Temporal lobe (tissue), 4 donors: ENCODE measurements at places on chromosomes 1 and 21. TPM values are rescaled to one million over a fixed set of nuclear protein-coding genes. Genes with fewer than 3 reads are reported as not detected.

The LDLRAD1 gene
- not detected for total RNA-seq

The ACKR1 gene
- total RNA-seq = 2.5 TPM

The CACNA1S gene
- under 0.01 TPM for total RNA-seq

The C1orf87 gene
- under 0.01 TPM for total RNA-seq

The KRTAP11-1 gene
- total RNA-seq = not detected

The CD48 gene
- total RNA-seq = not detected

The CXADR gene
- total RNA-seq = 255 TPM

The NEK7 gene
- total RNA-seq = 12.8 TPM

The PGLYRP4 gene
- not detected for total RNA-seq

The GJA5 gene
- total RNA-seq = 0.98 TPM

The CELA3B gene
- not detected for total RNA-seq

The KCNK2 gene
- 59.0 TPM for total RNA-seq

The PAPPA2 gene
- 5.2 TPM for total RNA-seq

The NAV1 gene
- total RNA-seq = 78.4 TPM

The TNNT2 gene
- total RNA-seq = 0.25 TPM

The HPCA gene
- total RNA-seq = 42.0 TPM

The HSD11B1 gene
- total RNA-seq = 0.25 TPM

The SPRR2F gene
- total RNA-seq = not detected

The LAD1 gene
- not detected for total RNA-seq

The RRP15 gene
- 15.0 TPM for total RNA-seq

The DIO1 gene
- total RNA-seq = not detected

The ZNF683 gene
- total RNA-seq = not detected

The CA6 gene
- not detected for total RNA-seq

The S100A1 gene
- total RNA-seq = 2.2 TPM

The RASSF5 gene
- 0.98 TPM for total RNA-seq

The SPRR4 gene
- not detected for total RNA-seq

The SLC30A2 gene
- not detected for total RNA-seq

The LRRC7 gene
- 215 TPM for total RNA-seq

The C2CD4D gene
- not detected for total RNA-seq

The LGR6 gene
- total RNA-seq = 0.49 TPM

The HSD3B1 gene
- total RNA-seq = not detected

The LAMB3 gene
- 0.74 TPM for total RNA-seq

The SLC22A15 gene
- 8.9 TPM for total RNA-seq

The SRSF11 gene
- 124 TPM for total RNA-seq

The AADACL4 gene
- not detected for total RNA-seq

The A3GALT2 gene
- not detected for total RNA-seq

The RSPO1 gene
- total RNA-seq = not detected

The CELA2B gene
- not detected for total RNA-seq

The PERM1 gene
- total RNA-seq = 0.25 TPM

The PALMD gene
- 41.8 TPM for total RNA-seq

The CNN3 gene
- total RNA-seq = 123 TPM

The SAMD13 gene
- 1.7 TPM for total RNA-seq

The SMCP gene
- total RNA-seq = not detected

The RPRD2 gene
- total RNA-seq = 20.7 TPM

The CHD5 gene
- 35.2 TPM for total RNA-seq

The TMEM52 gene
- 0.98 TPM for total RNA-seq

The BARHL2 gene
- not detected for total RNA-seq

The SHISAL2A gene
- total RNA-seq = not detected

The FHAD1 gene
- 1.7 TPM for total RNA-seq

The TSPAN1 gene
- 0.74 TPM for total RNA-seq

The NOS1AP gene
- total RNA-seq = 9.3 TPM

The PLD5 gene
- 2.7 TPM for total RNA-seq

The CHI3L2 gene
- total RNA-seq = 0.49 TPM

The NEGR1 gene
- total RNA-seq = 47.5 TPM

The ATP1A4 gene
- under 0.01 TPM for total RNA-seq
